ENCODE measurements at places on chromosomes 11 and 22.

DNA sequence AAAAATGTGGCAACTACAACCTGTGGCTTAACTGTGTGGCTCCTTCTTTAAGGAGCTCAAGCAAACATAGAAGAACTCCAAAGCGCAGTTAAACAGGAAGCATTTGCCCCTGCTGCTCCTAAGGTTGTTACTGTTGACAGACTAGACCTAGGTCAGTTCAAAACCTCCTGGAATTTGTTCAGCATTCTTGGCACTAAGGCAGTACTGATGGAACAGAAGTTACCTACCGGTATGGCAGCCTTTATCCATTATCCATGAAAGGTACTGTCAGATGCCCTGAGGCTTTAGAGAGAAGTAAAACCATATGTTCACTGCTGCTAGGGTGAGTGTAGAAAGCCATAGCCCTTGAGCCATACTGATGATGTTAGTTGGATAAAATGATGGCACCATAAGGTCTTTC is 916.5 kb upstream of the FAT3 start:
- no peak for DNase-seq

DNA sequence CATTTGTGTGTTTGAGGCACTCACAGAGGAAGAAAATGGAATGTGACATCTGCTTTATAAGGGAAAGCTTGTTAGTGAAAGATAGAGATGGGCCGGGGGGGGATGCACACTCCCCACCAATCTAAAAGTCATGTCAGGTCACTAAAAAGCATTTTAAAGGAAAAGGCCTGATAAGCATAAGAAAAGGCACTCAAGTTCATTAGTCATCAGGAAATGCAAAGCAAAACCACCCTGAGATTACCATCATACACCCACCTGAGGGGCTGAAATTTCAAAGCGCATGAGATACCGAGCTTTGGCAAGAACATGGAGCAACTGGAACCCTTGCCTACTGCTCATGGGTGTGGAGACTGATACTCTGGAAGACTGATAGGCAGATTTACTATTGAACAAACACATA is 77.9 kb upstream of the ANO1 start:
- DNase-seq: no peak

- peak; percentile 14 for DNase-seq
Measured at GRCh38 chr11:57605028-57605420, 7.5 kb downstream of the SERPING1 start.

DNA sequence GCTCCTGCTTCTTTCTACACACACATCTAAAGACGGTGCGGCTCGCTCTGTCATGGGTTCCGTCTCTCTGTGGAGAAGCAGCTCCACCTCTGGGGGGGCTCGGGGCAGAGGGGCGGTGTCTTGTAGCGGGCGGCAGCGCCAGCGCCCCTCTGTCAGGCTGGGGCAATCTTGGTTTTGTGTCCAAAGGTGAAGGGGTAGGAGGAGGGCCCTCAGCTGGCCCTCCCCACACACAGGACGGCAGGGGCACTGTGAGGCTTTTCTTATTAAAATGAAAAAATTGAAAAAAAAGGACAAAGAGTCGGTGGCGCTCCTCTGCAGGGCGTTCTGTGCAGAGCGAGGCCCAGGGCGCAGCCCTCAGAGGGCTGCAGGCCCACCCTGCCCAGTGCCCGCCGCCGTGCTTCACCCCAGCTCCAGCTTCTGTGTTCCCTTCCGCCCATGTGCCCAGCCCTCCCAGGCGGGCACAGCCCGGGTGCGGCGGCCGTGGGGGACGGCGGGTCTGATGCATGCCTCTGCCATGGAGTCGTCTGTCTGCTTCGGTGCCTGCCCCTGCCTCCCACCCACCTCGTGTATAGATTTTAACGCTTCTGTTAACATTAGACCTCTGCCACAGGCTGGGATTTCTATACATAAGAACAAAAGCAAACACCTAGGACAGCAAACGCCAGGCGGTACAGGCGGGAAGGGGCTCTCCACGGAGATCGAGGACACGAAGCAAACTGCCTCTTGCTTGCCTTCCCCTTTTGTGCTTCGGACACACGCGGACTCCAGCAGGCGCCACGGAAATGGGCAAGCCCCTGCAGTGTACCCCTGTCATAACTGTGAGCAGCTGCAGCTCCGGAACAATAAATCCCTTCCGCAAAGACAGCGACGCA is 24.5 kb downstream of the MOB2 start:
- DNase-seq: no peak

GRCh38 chr11:39786281-39786680 is 1673.2 kb downstream of the LRRC4C start:
- no peak for DNase-seq

- DNase-seq: no peak
Measured at GRCh38 chr22:33472462-33473344, 414.5 kb upstream of the SYN3 start.
